GM12891 (cell line): ENCODE measurements at places on chromosomes 6 and 20.

- no peak for DNase-seq
Observed at GRCh38 chr6:165266621-165267020, 42.8 kb downstream of the C6orf118 start.

DNA sequence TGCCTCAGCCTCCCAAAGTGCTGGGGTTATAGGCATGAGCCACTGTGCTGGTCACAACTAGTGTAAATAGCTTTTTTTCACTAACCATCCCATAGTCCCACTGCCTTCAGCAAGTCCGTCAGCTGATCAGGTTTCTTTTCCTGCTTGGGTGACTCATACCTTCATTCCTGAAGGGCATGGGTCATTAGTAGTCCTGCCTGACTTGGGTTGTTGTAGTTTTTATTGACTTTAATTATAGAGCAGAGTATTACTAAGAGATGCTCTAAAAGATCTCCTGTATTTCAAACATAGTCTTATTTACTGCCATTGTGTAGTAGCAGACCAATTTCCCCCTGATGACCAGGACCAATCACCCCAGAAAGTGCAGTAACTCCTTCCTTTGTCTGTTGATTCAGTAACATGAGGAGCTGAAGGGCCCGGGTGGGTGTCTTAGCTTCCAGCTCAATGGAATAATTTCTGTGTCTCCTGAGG lies 25.8 kb downstream of the HLA-C start:
- DNase-seq, result no peak

DNA sequence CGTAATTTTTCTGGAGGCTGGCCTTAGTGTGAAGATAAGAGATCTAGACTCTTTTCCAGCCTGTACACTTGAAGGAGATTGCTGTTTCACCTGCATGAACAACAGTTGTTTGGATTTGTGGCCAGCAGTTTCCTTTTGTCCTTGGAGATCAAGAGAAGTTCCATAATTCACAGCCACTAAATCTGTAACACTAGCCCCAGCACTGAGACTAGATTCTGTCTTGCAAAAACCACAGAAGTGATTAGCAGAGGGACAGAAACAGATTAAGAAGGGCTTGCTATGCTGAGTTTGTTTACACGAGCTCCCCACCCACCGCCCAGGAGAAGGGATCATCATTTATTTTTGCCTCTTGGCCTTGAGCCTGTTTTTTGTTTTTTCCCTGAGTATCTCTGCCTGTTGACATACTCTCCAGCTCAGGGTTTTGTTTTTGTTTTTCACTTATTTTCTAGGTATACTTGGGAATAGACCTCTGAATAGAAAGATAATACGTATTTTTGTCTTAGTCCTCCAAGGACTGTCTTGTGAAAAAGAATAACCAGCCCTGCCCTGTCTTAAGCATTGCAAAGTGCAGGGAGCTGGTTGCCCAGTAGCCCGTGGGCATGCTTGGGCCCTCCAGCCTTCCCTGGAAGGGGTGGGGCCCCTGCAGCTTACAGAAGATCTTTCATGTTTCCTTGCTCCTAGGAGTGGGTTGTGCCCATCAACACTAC lies 93.1 kb upstream of the SOX4 start:
- no peak for DNase-seq

DNA sequence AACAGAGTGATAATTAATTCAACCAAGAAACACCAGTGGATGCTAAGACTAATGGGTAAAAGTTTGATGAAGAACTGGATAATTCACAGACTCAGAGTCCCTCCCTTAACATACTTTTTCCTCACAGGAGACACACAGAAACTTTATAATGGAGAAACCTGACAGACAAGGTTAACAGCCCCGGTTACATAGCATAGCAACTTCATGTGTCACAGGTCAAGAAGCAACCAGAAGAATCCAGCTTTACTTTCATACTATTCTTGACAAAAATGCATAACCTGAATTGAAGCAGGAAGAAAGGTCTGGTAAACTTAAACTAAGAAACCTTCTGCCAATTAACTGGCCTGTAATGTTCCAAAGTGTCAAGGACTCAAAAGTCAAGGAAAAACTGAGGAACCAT lies 375.9 kb downstream of the RNF144B start:
- DNase-seq, result no peak

- no peak for DNase-seq
Observed at GRCh38 chr6:12339808-12340487, 49.8 kb downstream of the EDN1 start.

GRCh38 chr6:113149511-113149910 lies 707.6 kb upstream of the MARCKS start:
- no peak for DNase-seq

GRCh38 chr20:36644032-36644705 lies 1.8 kb downstream of the SLA2 start:
- no peak for DNase-seq

DNA sequence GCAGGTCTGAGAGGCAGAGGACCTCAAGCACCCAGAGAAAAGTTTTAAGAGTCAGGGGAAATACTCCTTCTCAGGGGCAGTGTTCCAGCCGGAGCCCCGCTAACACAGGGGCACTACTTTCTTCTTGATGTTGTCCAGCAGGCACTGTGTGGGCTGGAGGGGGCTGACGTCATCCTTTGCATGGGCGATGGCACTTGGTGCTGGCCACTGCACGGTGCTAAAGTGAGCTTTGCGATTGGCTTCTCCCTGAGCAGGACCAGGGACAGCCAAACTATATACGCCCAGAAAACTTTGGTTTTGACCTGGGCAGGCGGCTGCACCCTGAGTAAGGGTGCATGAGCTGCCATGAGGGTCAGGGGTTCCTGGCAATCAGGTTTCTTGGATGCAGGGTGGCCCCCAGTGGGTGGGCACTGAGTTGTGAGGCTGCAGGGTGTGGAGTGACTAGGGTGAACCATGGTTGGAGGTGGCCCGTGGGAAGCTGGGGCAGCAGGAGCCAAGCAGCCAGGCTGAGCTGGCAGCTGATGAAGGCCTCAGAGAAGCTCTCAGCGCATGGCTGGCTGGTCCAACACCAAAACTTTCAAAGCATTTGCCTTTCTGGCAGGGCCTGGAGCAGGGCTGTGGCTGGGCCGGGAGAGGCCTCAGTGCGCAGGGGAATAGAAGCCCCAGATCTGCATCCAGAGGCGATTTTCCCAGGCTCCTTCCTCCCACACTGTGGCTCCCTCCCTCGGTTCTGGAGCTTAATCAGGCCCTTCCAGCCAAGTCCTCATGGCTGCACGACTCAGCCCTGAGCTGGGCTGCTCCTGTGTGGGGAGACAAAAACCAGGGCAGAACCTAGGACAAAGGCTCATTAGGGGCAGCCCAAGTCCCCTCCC lies 18.3 kb downstream of the MRPS18A start:
- no peak for DNase-seq

GRCh38 chr6:16493112-16493511 lies 254.7 kb downstream of the GMPR start:
- no peak for DNase-seq

DNA sequence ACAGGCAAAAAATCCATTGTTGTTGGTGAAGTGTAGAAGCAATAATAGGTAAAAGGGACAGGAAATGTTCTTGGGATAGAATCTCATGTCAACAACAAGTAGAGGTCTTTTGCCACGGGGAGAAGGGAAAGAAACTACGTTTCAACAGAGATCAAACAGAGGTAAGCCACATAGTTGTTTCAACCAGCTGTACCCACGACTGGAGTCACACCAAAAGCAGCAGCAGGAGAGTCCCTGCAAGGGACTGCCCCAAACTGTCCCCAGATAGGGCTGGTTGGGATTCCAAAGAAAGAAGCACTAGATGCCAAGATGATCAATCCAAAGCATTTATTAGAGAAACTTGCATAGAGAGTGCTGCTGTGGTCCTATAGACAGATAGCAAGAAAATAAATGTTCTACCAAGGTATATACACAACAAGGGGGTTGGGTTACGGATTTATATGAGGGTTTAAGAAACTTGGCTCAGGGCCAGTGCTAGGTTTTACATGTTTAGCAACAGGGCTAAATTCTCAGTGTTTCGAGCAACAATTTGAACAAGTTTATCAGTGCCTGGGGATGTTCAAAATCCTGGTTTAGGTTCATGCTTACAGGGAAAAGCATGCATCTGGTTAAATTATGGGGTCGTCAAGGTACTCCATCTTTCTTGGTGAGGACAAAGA lies 466.5 kb downstream of the MMUT start:
- no peak for DNase-seq

DNA sequence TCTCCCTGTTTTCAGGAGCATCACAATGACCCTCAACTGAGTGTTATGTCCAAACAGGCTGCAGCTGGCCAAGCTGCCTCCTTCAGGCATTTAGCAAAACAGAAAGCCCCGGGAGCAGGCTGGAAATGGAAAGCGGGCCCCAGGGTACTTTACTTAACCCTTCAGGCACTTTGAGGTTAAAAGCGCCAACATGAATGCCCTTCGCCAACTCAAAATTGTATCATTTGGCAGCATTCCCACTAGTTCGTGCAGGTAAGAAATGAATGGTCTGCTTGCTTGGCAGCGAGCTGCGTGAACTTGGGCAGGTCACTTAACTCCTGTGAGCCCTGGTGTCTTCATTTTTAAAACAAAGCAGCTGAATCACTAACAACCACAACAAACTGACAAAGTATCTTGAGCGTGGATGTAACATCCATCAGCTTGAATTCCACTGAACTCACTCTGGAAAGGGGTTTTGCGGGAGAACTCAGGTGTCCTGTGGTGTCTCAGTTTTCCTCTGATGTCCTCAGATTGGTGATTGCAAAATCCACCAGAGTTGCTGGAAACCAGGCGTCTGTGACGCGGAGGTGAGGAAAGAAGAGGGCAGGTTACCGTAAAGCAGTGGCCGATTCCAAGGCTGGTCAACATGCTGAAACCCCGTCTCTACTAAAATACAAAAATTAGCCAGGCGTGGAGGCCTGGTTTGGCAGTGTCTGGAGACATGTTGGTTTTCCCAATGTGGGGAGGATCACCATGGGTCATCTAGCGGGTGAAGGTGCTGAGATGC lies 118.8 kb upstream of the ZNF217 start:
- no peak for DNase-seq

- DNase-seq, result no peak
Observed at GRCh38 chr6:35419417-35419816, 32.7 kb upstream of the FANCE start.

GRCh38 chr6:23704479-23705052 lies 421.4 kb upstream of the NRSN1 start:
- DNase-seq, result no peak

GRCh38 chr6:3956054-3956453 lies 106.9 kb downstream of the FAM50B start:
- no peak for DNase-seq

DNA sequence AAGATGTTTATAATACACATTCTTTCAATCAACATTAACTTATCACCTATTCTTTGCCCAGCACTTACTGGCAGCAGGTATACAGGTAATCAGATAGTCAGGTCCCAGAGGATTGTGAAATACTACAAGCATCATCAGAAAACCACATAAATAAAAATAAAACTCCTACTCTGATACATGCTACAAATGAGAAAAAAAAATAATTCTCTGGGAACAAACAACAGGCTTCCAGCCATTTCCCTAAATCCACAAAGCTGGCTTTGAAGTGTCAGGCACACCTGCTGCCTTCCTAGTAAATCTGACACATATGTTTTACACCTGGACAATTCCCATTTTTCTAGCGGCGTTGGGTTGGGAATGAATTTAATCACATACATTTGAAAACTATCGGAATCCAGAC lies 384.5 kb upstream of the CDH4 start:
- no peak for DNase-seq

GRCh38 chr6:32833664-32834063 lies 4.9 kb downstream of the TAP2 start:
- DNase-seq, result no peak

- DNase-seq, result no peak
Observed at GRCh38 chr6:37558646-37559045, 59.0 kb upstream of the CCDC167 start.

GRCh38 chr6:3531481-3531880 lies 74.6 kb upstream of the SLC22A23 start:
- DNase-seq, result no peak

GRCh38 chr6:16540804-16541752 lies 220.2 kb downstream of the ATXN1 start:
- DNase-seq, result no peak

GRCh38 chr6:149284904-149285303 lies 32.6 kb upstream of the TAB2 start:
- no peak for DNase-seq

- no peak for DNase-seq
Observed at GRCh38 chr6:100212131-100212530, 218.1 kb upstream of the MCHR2 start.

- no peak for DNase-seq
Observed at GRCh38 chr20:57558614-57559288, 2.2 kb upstream of the PCK1 start.

DNA sequence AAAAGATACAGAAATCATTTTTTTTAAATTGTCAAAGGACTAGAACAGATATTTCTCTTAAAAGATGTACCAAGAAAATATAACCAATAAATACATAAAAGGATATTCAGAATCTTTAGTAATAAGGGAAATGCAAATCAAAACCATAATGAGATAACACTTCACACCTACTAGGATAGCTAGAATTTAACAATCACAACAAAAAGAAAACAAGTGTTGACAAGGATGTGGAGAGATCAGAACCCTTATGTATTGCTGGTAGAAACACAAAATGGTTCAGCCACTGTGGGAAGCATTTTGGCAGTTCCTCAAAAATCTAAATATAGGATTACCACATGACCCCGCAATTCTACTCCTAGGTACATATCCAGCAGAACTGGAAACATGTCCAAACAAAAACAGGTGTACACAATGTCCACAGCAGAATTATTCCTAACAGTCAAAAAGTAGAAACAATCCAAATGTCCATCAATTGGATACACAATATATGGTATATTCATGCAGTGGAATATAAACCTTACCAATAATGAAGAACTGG lies 211.0 kb downstream of the LRFN2 start:
- no peak for DNase-seq

DNA sequence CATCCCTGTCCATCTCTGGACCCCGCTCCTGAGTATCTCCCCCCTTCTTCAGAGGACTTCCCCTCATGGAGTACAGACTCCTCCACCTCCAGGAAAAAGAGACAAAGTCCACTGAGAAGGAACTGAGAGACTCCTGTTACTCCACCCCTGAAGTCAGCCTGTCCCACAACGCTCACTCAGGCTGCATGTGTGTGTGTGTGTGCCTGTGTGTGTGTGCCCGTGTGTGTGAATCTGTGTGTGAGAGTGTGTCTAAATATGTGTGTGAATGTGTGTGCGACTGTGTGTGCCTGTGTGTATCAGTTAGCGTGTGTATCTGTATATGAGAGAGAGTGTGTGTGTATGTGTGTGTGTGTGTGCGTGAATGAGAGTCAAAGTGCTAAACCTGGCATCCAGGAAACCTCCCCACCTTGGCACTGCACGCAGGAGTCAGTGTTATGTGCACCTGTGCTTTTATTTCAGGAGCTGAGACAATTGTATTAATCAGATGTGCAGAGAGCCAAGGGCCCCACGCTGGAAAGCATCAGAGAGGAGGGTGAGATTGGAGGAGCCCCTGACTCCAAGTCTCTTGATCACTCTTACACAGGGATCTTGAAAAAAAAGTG lies 39.0 kb downstream of the HLA-A start:
- DNase-seq, result no peak

DNA sequence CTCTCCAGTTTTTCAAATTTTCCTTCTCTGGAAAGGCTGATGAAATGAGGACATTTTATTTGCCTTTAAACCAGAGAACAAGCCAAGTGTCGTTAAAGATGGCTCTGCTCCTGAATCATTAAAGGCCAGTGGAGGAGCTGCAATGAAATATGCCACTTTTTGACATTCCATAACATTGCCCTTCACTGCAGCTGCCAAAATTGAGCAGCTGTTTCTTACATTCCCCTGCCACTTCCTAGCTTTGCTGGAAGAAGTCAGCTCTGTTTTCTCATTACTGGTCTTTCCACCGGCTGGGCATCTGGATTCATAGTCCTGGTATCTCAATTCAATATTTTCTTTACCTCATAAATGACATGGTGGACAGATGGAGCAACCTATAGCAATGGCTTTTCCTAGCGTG lies 45.5 kb upstream of the NRN1 start:
- DNase-seq, result no peak

- peak; percentile 8 for DNase-seq
Observed at GRCh38 chr6:159761129-159761872, 544 bp upstream of the ACAT2 start.
